ENCODE measurements at places on chromosomes 6 and 20. TPM values are rescaled to one million over a fixed set of nuclear protein-coding genes. Genes with fewer than 3 reads are reported as not detected.
A peak's percentile ranks its signal among the peaks of the same experiment; 100 is the strongest.

The TRIM10 gene
- total RNA-seq = 0.18 TPM

The TSHZ2 gene
- total RNA-seq = 11.9 TPM

The TCF15 gene
- total RNA-seq = 5.9 TPM

The GGTLC1 gene
- total RNA-seq = not detected

The PHF1 gene
- 26.3 TPM for total RNA-seq

The GSTA2 gene
- not detected for total RNA-seq

The CST1 gene
- not detected for total RNA-seq

The RSPO4 gene
- total RNA-seq = not detected

The C6orf58 gene
- total RNA-seq = 0.09 TPM

The PLN gene
- 3.9 TPM for total RNA-seq

The CCDC170 gene
- total RNA-seq = 1.2 TPM

- no peak for DNase-seq
These were observed 38.7 kb upstream of the DSE start for GRCh38 chr6:116332096-116332495.

DNA sequence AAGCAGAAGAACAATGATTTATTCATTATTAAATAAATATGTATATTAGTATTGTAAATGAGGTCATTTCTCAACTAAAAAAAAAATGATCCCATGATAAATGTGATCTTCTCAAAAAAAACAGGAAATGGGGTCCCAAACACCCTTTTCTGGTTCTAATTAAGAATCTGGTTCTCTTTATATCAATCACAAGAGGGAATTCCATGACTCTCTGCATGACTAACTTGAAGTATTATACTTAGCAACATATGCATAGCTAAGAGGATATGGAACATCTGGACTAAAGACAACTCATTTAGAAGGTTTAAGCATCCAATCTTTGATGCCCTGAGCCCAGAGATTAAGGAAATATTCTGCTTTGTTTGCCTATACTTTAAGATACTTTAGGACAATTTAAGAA lies 89.7 kb upstream of the EMILIN3 start:
- peak; percentile 68 for DNase-seq

DNA sequence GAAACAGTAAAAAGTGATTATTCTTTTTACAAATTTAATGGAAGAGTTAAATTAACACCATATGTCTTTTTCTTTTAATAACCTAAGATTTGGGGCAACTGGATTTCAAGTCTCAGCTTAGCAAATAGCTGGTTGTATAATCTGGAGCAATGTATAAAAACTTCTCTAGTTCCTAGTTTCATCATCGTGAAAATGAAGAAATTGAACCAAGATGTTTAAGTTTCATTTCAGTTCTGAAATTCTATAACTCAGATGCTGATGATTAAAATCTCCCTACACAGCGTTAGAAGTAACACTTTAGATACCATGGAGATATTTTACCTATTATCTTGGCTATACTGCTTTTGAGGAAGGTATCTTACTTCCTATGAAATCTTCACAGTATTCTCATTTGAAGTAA lies 252.0 kb downstream of the KIF16B start:
- DNase-seq = no peak

DNA sequence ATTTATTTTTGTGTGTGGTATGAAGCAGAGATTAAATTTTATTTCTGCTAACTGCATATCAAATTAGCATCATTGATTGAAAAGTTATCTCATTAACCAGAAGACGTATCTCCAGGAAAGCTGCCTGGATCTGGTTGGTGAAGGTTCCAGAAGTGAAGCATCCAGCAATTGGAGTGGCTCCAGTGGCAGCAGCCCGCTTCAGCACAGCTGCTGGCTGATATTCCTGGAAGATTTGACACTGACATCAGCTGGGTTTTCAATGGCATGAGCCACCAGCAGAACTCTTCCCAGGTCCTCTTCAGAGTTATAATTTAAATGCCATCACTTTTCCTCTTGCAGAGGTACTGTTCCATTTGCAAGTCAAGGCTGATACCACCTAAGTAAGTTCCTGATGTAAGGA lies 363.5 kb downstream of the BCKDHB start:
- peak; percentile 66 for DNase-seq

GRCh38 chr6:32980488-32981038 lies 12.2 kb downstream of the BRD2 start:
- DNase-seq = no peak

DNA sequence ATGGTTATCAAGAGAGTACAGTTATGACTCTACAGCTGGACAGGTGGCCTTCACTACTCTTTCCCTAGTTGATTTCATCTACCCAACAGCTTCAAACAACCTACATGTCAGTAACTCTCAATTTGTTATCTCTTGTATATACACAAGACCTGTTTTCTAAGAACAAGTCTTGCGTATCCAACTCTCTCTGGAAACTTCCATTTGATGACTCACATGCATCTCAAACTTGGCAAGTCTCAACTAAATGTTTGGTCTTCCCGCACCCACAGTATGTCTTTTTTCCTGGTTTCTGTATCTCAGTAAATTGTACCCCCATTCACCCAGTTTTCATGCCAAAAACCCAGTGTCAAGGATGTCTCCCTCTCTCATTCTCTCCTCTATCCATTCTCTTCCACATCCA lies 97.7 kb downstream of the BTBD9 start:
- no peak for DNase-seq

DNA sequence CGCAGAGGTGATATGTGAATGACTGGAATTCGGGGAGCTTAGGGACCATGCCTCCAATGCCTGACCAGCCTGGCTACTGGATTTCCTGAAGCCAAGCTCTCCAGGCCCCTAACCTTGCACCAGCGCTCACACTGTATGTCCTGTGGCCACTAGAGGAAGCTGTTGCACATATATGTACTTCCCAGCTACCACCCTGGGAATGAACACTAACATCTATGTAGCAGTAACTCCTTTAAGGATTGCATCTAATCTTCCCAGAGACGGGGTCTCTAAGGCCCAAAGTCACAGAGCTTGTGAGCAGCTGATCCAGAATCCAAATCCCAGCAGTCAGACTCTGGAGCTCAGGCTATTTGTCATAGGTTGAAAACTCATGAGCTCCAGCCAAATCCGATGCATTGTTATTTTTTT lies 20.4 kb upstream of the BPIFB1 start:
- peak; percentile 85 for DNase-seq

- DNase-seq = no peak
These were observed 13.6 kb downstream of the NHSL1 start for GRCh38 chr6:138485586-138486248.

GRCh38 chr6:119285908-119286625 lies 63.5 kb downstream of the MAN1A1 start:
- DNase-seq = peak; percentile 60

- no peak for DNase-seq
These were observed 395.3 kb downstream of the TBC1D32 start for GRCh38 chr6:120938876-120939472.

DNA sequence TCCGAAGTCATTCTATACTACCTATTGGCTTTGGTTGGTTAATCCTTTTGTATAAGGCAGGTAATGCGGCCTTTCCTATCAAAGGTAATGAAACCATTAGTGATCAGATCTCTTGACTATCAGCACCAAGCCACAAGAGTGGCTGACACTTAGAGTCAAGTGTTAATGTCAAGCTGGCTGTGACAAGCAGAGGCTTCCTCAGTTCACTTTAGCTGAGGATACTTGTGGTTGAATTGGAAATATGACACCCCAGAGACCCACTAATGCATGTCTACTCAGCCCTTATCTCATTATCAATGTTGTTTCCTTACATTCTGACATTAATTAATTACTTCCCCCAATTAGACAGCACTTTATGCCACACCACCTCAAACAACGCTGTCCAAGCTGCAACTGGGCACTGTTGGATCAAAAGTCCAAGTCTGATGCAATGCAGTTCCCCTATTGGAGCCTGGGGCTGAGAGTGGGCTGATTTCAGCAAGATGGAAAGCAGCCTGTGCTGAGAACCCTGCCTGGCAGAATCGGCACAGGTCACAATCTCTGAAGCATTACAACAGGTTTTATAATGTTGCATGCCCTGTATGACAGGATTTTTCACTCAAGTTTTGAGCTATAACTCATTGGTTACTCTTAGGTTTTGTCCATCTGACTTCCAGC lies 273.5 kb downstream of the COL12A1 start:
- no peak for DNase-seq

DNA sequence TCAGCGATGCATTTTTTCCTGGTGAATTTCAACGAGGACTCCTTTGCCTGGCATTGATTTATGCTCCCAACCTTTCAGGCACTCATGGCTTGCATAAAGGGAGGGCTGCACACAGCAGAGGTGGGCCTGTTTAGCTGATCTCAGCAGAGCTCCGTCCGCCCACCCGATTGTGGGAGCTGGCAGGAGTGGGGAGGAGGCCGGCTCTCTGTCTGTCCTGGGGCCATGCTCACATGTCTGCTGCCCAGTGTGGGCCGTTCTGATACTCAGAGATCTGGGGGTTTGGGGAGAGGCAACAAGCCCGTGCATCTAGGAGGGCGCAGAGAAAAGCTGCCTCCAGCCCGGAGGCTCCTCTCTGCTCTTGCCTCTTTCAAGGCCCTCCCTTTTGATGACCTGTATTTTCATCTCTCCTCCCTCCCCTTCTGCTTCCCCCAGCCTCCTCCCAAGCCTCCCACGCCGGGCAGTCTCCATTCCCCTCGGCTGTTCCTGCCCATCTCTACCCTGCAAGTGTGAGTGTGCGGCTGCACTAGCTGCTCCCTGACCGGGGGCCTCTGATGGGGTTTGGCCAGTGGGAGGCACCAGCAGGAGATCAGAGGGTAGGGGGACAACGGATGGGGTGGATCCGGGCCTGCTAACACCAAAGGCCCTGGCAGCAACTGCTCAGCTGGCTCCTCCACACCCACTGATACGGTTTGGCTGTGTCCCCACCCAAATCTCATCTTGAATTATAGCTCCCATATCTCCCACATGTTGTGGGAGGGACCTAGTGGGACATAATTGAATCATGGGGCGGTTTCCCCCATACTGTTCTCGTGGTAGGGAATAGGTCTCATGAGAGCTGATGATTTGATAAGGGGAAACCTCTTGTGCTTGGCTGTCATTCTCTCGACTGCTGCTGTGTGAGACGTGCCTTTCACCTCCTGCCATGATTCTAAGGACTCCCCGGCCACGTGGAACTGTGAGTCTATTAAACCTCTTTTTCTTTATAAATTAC lies 39.6 kb upstream of the MLN start:
- DNase-seq = no peak

- DNase-seq = no peak
These were observed 486.1 kb downstream of the QKI start for GRCh38 chr6:163900570-163900969.

DNA sequence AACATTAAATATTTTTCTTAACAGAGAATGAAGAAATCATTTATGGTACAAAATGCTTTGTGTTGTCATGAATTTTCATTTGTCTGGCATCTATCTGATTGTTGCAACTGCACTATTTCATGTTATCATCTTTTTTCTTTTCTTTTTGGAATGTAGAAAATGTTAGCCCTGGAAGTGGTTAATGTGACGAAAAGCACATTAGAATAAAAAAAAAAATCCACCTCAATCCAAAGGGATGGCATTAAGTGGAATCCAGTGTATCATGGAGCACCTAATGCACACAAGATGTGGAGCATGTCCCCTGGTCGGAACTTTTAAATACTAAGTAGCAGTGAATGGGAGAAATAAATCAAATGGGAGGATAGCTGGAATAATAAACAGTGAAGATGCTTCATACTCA lies 172.9 kb upstream of the MCHR2 start:
- no peak for DNase-seq

- peak; percentile 89 for DNase-seq
These were observed 18.3 kb upstream of the TRAM2 start for GRCh38 chr6:52595000-52595795.

DNA sequence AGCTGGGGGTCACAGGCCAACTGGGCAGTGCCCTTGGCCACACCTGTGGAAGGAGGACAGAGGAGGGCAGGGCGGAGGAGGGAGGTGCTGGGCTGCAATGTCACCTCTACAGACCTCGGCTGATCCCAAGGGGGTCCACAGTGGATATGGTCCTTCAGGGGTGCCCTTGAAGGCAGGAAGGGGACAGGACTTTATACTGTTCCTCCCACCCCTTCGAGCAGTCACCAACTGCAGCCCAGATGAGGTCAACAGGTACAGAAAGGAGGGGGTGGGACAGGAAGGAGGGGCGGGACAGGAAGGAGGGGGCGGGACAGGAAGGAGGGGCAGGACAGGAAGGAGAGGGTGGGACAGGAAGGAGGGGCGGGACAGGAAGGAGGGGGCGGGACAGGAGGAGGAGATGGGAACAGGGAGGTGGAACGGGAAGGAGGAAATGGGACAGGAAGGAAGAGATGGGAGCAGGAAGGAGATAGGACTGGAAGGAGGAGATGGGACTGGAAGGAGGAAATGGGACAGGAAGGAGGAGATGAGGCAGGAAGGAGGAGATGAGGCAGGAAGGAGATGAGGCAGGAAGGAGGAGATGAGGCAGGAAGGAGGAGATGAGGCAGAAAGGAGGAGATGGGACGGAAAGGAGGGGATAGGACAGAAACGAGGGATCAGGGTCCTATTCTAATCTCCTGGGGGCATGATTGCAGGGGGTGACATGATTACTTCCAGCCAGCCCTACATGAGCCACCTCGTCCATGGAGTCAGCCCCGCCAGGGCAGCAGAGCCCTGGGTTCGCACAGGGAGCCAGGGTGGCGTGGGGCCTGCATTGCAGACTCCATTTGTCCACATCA lies 19.4 kb upstream of the MRGBP start:
- DNase-seq = no peak

DNA sequence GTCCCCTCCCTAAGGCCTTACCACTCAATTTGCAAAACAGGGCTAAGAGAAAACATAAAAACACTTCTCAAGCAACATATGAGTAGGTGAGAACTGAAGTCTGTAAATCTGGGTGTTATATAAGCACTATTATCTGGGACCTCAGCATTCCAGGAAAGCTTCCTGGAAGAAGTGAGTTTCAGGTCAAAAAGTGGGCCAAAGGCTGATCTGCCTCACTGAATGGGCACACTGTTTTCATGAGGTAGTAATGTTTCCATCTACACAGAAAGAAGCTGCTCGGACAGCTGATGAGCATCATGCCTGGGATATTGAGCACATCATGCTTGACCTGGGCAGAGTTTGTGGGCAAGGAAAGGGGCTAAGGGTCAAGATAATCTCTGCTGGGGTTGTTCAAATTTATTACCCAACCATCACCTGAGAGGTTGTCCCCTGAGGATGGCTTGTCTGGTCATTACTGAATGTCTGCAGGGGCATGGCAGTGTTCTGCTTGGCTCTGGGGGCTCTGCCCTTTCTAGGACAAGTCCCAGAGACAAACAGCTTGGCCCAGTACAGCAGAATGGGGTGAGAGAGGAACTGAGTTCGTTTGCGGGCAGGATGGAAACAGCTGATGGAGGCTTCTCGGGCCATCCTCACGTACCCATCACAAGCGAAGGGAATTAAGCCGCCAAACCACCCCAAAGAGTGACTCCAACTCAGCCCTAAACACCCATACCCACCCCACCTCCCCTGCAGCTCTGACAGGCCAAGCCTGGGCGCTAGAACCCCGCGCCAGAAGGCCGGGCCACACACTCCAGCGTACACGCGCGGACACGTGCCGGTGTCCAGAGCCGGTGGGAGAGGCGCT lies 1.2 kb upstream of the SYNJ2 start:
- DNase-seq = peak; percentile 33

- peak; percentile 99 for DNase-seq
These were observed at the start of the genes FAM229B and TUBE1 for GRCh38 chr6:112087136-112087911. Gene FAM229B (plus strand): TSS chr6:112087591. CDS start chr6:112099284, 11,693 bp downstream. Gene TUBE1 (minus strand): TSS chr6:112087482. CDS start chr6:112087434, 48 bp downstream.
